ENCODE measurements at places on chromosomes 11 and 22. TPM values are rescaled to one million over a fixed set of nuclear protein-coding genes. Genes with fewer than 3 reads are reported as not detected.

GRCh38 chr11:26070714-26071380 is 261.1 kb upstream of the ANO3 start:
- no peak for DNase-seq

- DNase-seq: no peak
Observed at GRCh38 chr11:19374151-19374569, 133.4 kb upstream of the E2F8 start.

DNA sequence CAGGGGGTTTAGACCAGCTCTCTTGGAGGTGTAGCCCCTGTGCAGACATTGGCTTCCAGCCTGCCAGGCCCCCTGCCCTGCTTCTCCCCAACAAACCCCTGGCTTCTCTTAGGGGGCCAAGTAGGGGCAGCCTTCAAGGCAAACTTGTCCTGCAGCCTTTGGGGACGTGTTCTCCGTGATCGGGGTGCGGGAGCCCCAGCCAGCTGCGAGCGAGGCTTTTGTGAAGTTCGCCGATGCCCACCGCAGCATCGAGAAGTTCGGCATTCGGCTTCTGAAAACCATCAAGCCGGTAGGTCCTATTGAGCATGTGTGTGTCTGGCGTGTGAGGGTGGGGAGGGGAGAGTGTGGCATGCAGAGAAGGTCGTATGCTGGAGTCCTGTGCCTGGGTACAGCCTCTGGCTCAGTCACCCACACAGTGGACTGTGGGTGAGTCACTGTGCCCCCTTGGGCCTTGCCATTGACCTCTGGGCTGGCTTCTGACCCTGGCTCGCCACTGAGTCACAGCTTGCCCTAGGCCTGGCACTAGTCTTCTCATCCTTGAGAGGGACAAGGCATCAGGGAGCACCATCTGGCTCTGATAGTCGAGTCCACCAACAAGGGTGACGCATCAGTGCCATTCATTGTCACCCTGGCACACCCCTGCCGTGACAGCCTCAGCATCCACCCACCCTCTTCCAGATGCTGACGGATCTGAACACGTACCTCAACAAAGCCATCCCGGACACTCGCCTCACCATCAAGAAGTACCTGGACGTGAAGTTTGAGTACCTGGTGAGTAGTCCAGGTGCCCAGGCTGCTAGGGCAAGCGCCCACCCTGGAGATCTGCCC is 11.4 kb downstream of the SLC16A8 start:
- DNase-seq: no peak

GRCh38 chr11:72483412-72484186 is 49.3 kb upstream of the CLPB start:
- DNase-seq: no peak

Gene NCF4
- 11.3 TPM for total RNA-seq

DNA sequence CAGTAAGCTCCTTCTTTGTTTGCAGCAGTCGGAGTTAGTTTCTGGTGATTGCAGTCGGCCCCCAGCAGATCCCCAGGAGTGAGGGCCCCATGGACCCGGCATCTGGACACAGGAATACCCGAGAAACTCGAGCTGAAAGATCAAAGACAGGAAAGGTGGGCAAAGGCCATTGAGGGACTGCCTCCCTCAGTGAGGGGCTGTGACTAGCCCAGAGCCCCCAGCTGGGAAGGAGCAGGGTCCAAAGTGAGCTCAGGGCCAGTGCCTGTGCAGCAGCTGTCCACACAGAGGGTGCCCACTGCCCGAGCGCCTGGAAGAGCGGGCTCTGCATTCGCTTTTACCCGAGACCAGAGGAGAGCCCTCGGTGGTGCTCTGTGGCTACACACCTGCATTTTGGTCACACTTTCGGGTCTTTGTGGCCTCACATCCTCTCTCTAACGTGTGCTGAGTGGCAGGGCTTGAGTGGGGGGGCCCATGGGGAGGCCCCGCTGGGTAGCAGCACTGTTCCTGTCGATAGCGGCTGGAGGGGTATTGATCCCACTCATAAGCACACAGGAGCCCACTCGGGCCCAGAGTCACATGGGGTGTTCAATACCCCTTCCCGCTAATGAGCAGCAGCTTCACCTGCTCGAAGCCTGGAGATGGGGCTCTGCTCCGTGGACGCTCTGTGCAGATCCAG is 532.9 kb downstream of the TBC1D22A start:
- DNase-seq: no peak

Gene C11orf97
- not detected for total RNA-seq

DNA sequence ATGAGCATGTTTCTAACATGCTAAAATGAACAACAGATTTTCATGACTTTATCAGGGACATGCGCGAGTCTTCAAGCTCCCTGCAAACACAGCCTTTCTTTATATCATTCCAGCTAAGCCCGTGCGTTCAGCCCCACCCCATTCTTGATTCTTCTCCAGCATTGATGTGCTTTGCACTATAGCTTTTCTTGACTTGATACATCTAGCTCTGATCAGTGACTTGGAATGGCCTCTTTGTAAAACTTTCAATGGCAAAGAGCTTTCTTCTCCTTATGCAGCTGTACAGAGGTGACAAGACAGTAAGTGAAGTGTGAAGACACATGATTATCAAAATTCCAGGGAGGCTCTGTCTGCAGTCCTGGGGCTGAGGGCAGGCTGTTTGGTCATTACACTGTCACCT is 561.0 kb downstream of the OPCML start:
- peak; percentile 77 for DNase-seq

Gene DRD4
- total RNA-seq: 0.42 TPM

- no peak for DNase-seq
Observed at GRCh38 chr11:60763692-60764369, 7.2 kb downstream of the MS4A15 start.

Gene MRPL16
- 55.5 TPM for total RNA-seq
